Colonic mucosa (tissue), 4 donors: ENCODE measurements at places on chromosomes 12 and 14.
A peak's percentile ranks its signal among the peaks of the same experiment; 100 is the strongest.

- DNase-seq: no peak
These were observed 12.1 kb downstream of the ZFHX2 start for GRCh38 chr14:23539248-23540140.

DNA sequence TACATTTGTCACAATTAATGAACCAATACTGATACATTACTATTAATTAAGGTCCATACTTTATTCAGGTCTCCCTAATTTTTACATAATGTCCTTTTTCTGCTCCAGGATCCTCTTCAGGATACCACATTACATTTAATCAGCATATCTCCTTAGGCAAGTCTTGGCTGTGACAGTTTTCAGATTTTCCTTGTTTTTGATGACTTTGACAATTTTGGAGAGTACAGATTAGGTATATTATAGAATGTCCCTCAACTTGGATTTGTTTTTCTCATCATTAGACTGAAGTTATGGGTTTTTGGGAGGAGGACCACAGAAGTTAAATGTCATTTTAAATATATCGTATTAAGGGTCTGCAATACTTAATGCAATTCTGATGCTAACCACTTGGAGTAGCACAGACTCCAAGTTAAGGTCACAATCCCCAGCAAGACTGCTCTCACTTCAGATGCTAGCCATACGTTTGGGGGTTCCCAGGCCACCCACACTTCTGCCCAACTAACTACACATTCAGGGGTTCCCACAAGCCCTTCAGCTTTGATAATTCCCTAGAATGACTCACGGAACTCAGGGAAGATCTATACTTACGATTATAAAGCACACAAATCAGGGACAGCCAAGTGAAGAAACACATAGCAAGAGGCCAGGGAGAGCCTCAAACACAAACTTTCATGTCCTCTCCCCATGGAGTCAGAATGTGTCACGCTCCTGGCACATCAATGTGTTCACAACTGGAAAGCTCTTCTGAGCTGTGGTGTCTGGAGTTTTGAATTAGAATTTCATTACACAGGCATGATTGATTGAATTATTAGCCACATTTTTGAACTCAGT is 17.0 kb upstream of the NUBPL start:
- DNase-seq: no peak

- DNase-seq: no peak
These were observed 43.6 kb downstream of the ZCRB1 start for GRCh38 chr12:42282294-42282693.

DNA sequence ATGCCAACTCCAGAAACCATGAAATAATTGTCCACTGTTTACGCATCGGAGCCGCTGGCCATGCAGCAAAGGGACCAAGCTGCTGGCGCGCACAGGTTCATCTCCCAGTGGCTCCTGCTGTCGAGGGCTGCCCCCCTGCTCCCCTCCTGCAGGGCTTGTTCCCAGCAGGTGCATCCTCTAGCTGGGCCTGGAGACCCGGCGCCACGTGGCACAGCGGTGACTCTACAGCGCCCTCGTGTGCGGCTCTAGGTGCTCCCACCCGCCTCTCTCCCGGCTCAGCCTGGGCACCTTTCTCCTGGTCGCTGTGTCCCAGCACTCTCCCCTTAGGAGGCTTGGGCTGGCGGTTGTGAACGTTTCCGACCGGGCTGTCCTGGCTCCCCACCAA is 37.5 kb upstream of the INF2 start:
- DNase-seq: no peak

DNA sequence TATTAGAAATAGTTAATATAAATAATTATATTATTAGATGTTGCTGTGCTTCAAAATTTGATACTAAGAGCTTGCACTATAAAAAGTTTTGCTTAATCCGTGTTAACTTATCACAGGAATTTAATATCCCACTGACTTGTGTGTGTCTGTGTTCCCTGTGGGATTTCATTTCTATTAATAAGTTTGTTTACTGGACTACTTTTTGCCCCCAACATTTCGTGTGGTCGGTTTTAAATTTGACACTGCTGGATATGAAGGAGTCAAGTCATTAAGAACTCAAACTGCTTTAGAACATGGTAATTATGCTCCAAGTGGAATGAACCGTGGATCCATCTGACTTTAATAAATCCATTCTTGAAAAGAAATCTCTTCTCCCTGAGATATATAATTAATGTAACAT is 182.2 kb upstream of the NUDT4 start:
- DNase-seq: no peak

- DNase-seq: no peak
These were observed 113.6 kb downstream of the DAD1 start for GRCh38 chr14:22475381-22475780.

DNA sequence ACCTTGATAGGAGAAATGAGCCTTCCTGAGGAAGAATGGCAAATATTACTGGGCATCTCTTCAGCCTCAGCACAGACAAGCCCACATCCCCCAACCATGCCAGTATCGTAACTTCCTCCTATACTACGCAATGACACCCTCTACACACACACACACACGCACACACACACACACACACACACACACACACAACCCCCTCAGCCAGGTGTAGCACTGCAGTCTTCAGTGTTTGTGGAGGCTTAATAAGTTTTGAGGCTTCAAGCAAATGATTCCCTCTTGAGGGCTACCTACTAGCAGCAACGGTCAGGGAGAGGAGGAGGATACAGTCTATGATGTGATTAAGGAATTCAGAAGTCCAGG is 1.6 kb downstream of the DGKA start:
- DNase-seq: peak; percentile 50

- DNase-seq: no peak
These were observed 64.6 kb downstream of the SUSD6 start for GRCh38 chr14:69675877-69676416.

- no peak for DNase-seq
These were observed 23.8 kb upstream of the PCNX4 start for GRCh38 chr14:60067882-60068281.

- no peak for DNase-seq
These were observed 2.9 kb upstream of the RAB35 start for GRCh38 chr12:120119271-120119973.

- DNase-seq: no peak
These were observed 70.1 kb upstream of the PLXNC1 start for GRCh38 chr12:94078138-94078723.

GRCh38 chr14:74937171-74937570 is 14.1 kb upstream of the RPS6KL1 start:
- no peak for DNase-seq

GRCh38 chr14:30559638-30560091 is 707 bp downstream of the G2E3 start:
- DNase-seq: no peak

DNA sequence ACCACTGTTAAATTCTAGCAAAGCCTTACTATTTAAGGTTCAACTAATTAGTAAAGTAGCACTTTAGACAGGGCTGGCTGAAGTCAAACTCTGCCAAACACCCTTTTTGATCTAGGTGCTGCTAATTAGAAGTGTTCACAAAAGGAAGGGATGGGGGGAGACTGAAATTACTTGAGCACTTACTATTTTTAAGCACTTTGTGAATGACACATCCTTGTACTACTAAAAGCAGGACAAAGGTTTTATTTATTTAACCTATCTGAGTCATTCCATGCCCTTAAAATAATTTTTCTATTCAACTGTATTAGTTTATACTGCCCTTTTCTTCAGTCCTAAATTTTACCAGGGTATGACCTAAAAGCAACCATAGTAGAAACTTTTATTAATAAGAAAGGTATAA is 20.1 kb downstream of the MBIP start:
- no peak for DNase-seq

DNA sequence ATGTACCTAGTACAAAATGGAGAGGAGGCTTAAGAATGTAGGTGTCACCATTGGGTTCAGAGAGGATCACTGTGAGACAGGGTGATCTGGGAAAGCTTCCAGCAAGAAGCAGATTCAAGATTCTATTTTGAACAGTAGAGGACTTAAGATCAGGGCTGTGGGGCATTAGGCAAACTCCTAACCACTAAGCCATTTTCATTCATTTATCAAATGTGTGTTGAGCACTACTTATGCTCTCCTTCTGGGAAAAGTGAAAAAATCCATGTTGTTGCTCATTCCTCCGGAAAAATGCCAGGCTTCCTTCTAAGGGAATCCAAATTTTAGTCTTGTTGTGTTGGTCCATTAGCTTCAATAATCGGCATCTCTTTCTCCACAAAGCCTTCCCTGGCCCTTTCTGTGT is 163.4 kb downstream of the NUAK1 start:
- no peak for DNase-seq

DNA sequence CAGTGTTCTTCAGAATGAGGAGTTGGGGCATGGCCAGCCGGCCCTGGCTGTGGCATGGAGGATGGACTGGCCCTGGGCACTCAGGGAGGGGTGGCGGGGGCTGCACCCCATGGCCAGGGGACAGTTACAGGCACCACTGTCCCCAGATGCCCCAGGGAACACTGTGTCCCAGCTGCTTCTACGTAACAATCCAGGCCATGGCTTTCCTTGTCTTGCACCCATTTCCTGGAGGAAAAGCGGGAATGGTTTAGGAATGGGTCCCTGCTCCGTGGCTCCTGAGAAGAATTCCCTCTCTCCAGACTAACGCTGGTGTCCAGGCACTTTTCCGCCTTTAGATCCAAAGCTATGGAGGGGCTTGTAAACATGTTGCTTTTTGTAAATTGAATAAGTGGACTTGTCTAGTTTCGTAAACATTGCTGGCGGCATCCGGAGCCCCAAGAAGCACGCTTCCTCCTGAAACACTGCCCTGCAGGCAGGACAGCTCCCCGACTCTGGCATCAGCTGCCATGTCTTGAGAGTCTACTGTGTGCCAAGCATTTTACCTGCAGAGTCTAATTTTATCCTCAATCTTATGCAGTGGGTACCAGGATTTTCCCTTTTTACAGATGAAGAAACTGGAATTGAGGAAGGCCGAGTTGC is 238.3 kb downstream of the SLC41A2 start:
- DNase-seq: no peak

GRCh38 chr14:59305231-59305630 is 116.8 kb downstream of the DAAM1 start:
- no peak for DNase-seq

DNA sequence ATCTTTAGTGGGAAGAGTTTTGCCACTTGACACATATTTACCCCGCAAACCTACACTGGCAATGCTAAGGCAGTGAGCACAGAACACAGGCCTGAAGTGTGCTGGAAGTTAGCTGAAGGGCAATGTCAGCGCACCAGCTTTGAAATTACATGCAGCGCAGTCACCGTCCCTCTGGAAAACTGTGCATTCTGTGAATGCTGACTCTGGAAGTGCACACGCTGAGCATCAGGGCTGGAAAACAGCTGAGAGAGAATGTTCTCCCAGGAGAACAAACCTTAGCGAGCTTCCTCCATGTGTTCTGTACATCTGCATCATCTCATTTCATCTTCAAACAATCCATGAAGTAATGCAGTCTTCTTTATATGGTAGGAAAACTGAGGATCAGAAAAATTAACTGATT is 448.2 kb downstream of the NRXN3 start:
- no peak for DNase-seq

DNA sequence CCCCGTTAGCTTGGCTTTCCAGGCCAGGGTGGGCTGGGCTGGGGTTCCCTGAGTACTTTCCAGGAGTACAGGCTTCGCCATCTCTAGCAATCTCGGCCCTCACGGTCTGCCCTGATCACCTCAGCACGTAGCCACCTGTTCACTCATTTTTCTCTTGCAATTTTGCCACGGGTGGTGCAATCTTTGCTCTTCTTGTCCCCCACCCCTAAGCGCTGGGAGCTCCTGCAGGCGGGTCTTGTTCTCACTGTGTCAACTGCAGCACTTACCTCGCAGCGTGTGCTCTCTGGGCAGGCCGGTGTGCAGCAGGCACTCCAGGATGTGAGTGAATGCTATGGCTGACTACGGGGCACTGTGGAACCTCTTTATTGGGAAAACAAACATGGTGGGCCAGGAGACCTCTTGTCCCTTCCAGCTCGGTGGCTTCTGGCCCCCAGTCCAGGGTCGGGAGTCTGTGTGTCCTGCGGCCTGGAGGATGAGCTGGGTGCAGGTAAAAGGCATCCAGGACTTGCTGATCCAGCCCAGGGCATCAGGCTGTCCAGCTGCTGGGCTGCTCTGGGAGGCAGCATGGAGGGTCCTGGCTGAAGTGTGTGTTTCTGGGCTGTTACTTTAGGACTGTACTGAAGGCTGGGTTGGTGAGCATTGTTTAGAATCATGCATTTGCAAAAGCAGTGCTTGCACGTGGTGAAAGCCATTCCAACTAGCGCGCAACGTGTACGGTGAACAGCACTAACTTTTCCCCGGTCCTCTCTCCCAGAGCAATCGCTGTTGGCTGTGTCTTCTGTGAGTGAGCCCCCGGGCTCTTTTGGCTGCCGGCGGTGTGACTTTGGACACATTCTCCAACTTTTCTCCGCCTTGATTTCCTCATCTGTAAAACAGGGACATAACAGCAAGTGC is 1.5 kb upstream of the ULK1 start:
- DNase-seq: no peak

- DNase-seq: no peak
These were observed 96.2 kb downstream of the SEC23A start for GRCh38 chr14:39006721-39007410.

- DNase-seq: no peak
These were observed 34.8 kb downstream of the TRIP11 start for GRCh38 chr14:92005019-92005418.

GRCh38 chr14:33551963-33552362 is 398.9 kb downstream of the EGLN3 start:
- DNase-seq: no peak

GRCh38 chr12:5900533-5901205 is 44.4 kb downstream of the ANO2 start:
- DNase-seq: no peak
